ENCODE measurements at places on chromosomes 7 and 10. TPM values are rescaled to one million over a fixed set of nuclear protein-coding genes. Genes with fewer than 3 reads are reported as not detected.

The C10orf105 gene
- not detected for total RNA-seq

- no peaks in the 10 kb centered on the region for H3K36me3 ChIP-seq
- H3K4me3 ChIP-seq: no peak overlapping the region
- DNase-seq: no peak
- H3K27me3 ChIP-seq: no peaks in the 10 kb centered on the region
- no peaks in the 10 kb centered on the region for H3K4me1 ChIP-seq
Measured at GRCh38 chr10:33790521-33791271, 456.2 kb upstream of the NRP1 start.

- H3K27me3 ChIP-seq: no peaks in the 10 kb centered on the region
- H3K4me1 ChIP-seq: peaks cover 47% of the 10 kb centered on the region
- H3K27ac ChIP-seq: peak overlapping the region; percentile 63
Measured at GRCh38 chr7:30474893-30475292, 3.7 kb downstream of the NOD1 start.

DNA sequence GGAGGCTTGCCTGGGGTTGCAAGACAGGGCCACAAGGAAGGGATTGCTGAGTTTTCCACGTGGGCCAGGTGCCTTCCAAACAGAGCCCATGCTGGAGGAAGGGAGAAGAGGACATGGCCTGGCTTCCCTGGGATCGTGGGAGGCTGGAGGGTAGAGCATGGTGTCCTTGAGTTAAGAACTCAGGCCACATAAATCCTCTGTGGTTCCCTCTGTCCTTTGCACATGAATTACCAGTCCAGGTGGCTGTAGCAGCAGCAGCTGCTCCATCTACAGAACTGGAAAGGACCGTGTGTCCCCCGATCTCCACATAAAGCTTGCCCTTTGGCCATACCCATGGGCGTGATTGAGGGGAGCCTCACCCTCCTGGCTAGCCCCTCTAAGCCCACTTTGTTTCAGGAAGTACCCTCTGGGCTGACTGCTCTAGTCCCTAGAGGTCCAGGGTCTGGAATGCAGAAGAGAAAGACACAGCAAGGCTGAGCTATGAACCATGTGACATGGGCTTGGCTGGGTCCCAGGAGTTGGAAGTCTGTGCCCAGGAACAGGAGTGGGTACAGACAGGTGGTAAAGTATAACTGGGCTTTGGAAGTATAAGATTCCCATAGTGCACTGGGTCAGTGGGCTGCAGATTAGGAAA lies 84.9 kb downstream of the C10orf105 start:
- H3K4me1 ChIP-seq: no peaks in the 10 kb centered on the region
- H3K27ac ChIP-seq: no peak overlapping the region
- H3K27me3 ChIP-seq: no peaks in the 10 kb centered on the region
- no peaks in the 10 kb centered on the region for H3K36me3 ChIP-seq
- H3K4me3 ChIP-seq: no peak overlapping the region

GRCh38 chr7:106462914-106463482 lies 178.2 kb upstream of the NAMPT start:
- no peaks in the 10 kb centered on the region for H3K36me3 ChIP-seq
- DNase-seq: no peak
- no peak overlapping the region for H3K27ac ChIP-seq
- no peaks in the 10 kb centered on the region for H3K4me1 ChIP-seq
- no peaks in the 10 kb centered on the region for H3K27me3 ChIP-seq
- H3K4me3 ChIP-seq: no peak overlapping the region

The CYP2W1 gene
- total RNA-seq: not detected

DNA sequence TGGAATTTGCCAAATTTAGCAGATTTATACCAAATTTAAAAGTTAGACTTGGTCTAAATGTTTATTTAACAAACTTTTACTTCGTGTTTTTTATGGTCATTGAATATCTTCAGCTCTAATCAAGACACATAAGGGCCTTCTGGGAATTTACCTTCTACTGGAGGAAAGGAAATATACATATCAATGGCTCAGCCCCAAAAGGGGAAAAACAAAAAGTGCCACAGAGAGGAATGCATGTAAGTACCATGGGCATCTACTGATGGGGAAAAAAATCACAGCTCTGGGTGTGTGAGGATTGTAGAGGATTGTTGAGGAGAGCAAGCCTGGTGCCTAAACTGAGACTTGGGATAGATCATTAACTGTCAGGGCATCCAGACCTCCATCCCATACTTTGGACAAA lies 260.3 kb downstream of the SORCS1 start:
- no peak overlapping the region for H3K4me3 ChIP-seq
- DNase-seq: no peak
- H3K4me1 ChIP-seq: no peaks in the 10 kb centered on the region
- no peaks in the 10 kb centered on the region for H3K27me3 ChIP-seq
- no peaks in the 10 kb centered on the region for H3K36me3 ChIP-seq

DNA sequence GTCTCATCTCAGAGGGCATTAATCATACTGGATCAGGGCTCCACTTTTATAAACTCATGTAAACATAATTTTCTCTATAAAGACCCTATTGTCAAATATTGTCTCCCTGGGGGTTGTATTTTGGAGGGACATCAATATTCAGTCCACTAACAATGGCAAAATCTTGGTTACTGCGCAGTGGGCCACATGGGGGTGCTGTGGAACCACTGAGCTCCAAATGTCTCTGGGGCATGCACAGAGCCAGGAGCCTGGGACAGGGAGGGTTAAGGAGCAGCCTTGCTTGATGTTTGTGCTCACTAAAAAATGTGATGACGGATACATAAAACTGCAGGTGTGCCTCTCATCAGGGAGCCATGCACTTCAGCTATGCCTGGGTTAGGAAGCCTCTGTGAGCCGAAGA lies 62.1 kb upstream of the PRSS58 start:
- H3K27me3 ChIP-seq: no peaks in the 10 kb centered on the region
- H3K36me3 ChIP-seq: no peaks in the 10 kb centered on the region
- H3K4me1 ChIP-seq: no peaks in the 10 kb centered on the region
- H3K27ac ChIP-seq: no peak overlapping the region
- H3K4me3 ChIP-seq: no peak overlapping the region

DNA sequence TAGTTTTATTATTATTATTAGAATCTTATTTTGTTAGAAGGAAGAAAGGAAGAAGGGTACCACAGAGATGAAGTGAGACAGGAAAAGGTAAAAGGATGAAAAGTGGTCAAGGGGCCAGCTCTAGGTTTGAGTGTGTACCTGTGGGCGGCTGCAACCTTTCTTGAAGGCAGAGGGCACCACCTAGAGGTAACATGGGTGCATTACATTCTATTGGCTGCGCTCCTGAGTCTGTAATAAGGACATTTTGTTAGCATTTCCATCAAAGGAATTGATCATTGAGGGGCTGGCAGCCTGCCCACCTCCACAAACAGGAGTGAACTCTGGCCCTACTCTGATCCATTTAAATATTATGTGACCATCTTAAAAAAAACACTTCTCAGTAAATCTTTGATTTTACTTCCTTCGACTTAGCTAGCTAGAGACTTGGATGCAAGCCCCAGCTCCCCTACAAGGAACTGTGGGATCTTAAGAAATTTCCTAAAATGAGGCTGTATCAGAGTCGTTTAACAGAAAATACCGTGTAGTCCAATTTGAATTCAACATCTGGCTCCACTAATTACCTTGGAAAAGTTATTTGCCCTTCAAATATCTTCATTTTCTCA lies 610.4 kb downstream of the IPMK start:
- no peaks in the 10 kb centered on the region for H3K36me3 ChIP-seq
- H3K27me3 ChIP-seq: no peaks in the 10 kb centered on the region
- no peak for DNase-seq
- H3K4me1 ChIP-seq: no peaks in the 10 kb centered on the region
- H3K27ac ChIP-seq: no peak overlapping the region
- H3K4me3 ChIP-seq: no peak overlapping the region

The HELLS gene
- 25.1 TPM for total RNA-seq

The JMJD1C gene
- total RNA-seq: 65.0 TPM

All from ascending aorta (tissue), 2 donors.